Stimulated activated CD8-positive, alpha-beta memory T cell treated with anti-CD3 and anti-CD28 coated beads, Interleukin-7, amount 100 ng/mL, for 4 hours (primary cell): ENCODE measurements at places on chromosomes 13 and 19.

DNA sequence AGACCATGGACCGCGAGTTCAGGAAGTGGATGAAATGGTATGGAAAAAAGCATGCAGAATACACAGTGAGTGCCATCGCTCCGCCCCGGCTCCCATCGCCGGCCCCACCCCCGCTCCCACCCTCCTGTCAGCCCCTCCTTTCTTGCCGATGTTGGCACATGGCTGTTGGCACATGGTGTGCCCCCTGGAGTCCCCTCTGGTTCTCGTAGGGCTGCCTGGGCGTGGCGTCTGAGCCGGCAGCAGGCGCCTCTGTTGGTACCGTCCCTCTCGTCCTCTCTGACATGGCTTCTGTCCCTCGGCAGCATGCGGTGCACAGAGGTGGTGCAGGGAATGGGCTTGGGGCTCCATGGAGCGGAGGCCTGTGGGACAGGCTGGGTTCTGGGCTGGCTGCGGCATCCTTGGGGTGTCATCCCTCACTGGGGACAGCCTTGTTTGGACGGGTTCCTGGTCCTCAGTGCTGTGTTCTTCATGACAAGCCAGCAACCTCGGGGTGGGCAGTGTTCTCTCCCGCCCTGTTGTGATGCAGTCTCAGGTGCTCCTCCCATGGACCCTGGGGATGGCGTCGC, 30.9 kb downstream of the DOT1L start:
- no peak for DNase-seq

GRCh38 chr13:80047406-80047805, 293.5 kb downstream of the SPRY2 start:
- DNase-seq, result no peak

DNA sequence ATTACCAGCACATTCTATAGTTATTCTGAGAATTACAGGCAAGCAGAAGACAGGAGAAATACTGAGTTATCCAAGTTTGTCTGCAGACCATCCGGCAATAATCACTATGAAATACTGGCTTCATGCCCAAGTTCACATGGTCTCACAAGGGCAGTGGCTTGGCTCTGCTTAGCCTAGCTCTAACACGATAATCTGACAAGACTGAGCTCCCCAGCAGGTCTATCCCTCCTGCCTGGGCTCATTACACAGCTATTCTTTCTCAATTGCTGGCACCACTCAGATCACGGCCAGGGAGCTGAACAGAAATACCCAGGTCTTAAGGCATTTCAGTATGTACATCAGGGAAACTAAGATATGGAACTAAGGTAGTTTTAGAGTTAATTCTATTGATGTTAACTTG, 361.6 kb upstream of the PCDH20 start:
- DNase-seq, result no peak

DNA sequence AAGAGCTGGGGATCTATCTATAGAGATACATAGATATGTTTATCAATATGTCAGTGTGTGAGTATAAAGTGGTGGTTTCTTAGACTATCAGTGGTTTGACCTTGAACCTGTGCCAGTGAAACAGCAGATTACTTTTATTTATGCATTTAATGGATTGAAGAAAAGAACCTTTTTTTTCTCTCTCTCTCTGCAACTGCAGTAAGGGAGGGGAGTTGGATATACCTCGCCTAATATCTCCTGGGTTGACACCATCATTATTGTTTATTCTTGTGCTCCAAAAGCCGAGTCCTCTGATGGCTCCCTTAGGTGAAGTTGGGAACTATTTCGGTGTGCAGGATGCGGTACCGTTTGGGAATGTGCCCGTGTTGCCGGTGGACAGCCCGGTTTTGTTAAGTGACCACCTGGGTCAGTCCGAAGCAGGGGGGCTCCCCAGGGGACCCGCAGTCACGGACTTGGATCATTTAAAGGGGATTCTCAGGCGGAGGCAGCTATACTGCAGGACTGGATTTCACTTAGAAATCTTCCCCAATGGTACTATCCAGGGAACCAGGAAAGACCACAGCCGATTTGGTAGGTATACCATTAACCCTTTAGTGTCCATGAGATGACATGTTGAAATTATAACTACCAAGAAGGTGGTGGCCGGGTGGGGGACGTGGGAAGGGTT, 880 bp downstream of the FGF9 start:
- no peak for DNase-seq

GRCh38 chr13:27018344-27018861, 153.2 kb downstream of the USP12 start:
- DNase-seq, result no peak

- DNase-seq, result no peak
Measured at GRCh38 chr13:112675366-112675756, 14.5 kb upstream of the ATP11A start.

- DNase-seq, result no peak
Measured at GRCh38 chr13:50106559-50106958, 91.3 kb downstream of the KCNRG start.

DNA sequence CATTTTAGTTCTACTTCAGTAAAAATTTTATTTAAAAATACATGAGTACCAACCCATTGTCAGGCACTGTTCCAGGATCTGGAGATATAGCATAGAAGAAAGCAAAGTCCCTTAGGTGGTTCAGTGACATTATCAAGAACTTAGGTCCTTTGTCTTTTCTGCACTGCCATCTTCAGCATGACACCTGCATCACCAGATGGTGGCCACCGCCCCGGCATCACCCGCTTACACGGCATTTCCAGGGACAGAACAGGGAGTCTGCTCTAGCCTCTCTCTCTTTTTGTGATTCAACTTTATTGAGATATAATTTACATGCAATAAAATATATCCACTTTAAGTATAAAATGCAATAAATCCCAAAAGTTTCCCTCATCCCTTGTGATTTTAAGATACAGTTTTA, 23.5 kb downstream of the DYRK1B start:
- no peak for DNase-seq

DNA sequence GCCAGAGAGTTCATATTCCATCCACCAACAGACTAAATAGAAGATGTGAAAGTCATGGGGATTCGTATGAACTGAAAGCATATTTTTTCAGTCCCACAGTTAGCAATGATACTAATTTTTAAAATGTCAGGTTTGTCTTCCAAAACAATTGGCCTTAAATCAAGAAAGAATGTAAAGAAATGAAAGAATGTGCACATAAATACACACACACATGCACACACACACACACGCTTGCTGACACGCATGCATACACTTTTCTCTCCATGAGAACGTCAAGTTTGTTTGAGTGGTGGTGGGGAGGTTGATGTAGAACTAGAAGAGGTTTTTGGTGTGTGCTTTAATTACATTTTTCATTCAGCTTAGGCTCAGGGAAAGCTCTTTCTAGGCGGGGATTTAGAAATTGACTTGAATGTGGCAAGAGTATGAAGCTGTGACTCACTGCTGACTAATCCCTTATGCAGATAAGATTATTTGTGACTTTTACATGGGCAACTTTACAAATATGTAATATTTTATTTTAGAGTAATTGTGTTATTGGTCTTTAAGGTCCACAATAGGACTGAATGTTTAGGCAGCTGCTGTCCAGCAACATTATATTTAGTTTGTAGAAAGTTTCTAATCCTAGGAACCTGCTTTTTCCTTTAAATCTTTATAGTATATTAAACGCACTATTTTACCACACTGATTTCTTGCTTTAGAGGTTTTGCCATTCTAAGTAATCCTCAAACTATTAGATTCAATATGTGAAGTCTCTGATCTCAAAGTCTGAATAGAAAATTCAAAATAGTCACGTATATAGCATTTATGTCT, 18.8 kb downstream of the FLT1 start:
- no peak for DNase-seq

- DNase-seq, result no peak
Measured at GRCh38 chr13:33657274-33657673, 160.7 kb upstream of the RFC3 start.

DNA sequence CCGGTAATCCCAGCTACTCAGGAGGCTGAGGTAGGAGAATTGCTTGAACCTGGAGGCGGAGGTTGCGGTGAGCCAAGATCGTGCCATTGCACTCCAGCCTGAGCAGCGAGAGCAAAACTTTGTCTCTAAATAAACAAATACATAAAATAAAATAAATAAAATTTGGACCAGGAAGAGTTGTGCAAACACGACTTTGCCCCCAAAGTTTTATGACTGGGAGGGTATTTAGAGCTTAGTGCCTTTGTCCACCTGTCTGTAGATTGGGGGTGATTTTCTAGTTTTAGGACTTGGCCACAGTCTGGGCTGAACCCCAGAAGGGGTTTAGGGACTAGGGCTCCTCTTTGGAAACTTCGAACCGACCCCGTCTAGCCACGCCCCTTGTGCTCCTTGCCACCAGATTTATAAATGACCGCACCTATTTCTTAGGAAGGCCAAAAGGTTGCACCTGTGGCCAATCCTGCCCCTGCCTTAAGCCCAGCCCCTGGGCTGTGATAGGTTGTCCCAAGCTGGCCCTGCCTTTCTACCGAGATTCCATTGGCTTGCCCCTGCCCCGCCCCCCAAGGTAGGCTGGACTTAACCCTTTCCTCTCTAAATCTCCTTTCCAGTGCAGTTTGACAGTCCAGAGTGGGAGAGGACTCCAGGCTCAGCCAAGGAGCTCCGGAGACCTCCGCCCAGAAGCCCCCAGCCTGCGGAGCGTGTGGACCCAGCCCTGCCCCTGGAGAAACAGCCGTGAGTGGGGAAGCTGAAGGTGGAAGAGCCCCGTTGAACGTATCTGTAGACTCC, 5.3 kb downstream of the SHD start:
- no peak for DNase-seq

DNA sequence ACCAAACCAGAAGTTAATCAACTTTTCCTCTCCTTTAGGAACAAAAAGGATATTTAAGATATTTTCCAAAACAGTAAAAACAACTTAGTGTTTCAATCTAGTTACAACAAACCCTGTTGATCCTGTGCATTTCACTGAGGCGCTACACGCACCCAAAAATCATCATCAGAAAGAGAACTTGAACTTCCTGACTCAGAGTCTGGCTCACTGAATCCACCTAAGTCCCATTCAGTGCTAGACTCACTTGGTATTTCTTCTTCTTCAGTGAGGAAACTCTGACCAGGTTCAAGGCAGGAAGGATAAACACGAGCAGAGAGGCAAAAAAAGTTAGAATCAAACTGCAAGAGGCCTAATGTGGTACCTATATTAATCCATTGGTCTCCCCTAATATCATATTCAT, 2.2 kb downstream of the KBTBD6 start:
- no peak for DNase-seq

DNA sequence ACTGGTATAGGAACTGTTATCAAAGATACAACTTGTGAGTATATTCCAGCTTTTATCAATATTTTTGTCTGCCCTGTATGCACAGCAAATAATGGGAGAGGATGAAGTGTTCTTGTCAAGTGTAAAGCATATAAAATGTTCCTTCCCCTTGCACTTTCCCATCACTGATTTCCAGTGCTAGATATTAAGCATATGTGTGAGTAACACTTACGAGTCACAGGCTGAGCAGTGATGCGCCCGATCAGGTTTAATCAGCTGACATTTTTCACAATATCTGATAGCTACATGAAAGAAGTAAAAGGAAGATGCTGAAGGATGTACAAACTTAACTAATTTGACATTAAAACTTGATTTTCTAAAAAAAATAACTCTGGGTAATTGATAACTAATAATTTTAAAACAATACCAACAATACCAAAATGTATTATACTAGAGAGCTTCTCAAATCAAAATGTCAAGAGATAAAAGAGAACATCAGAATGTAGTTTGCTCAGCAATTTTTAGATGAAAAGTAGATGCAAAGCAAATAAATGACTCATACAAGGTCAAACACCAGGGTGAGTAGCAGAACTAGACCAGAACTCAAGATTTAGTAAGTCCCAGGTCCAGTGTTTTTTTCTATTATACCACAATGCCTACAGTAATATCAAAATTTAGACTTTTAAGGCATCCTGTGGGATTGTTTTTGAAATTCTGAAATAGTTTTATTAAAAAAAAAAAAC, 56.4 kb downstream of the ZDHHC20 start:
- DNase-seq, result no peak

- DNase-seq, result no peak
Measured at GRCh38 chr19:18385675-18386542, at the start of gene GDF15. Gene GDF15, plus strand, starts transcription at chr19:18386158. Its CDS starts 32 bp downstream, at chr19:18386190.

DNA sequence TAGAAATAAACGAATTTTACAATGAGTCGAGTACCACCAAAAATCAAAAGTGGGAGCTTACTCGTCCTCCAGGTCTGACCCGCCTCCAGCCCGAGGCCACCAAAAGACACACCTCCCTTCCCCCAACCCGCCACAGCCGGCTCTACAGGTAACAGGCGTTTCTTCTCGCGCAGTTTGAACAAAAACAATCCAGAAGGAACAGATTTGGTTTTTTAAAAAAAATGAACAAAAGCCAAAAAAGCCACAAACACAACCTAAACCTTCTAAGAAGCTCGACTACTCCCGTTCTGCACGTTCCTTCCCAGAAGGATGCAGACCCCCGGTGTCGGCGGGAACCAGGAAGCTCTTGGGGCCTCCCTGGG, 671 bp downstream of the ZDHHC20 start:
- DNase-seq, result no peak

- no peak for DNase-seq
Measured at GRCh38 chr13:29081036-29081435, 260.9 kb downstream of the MTUS2 start.

DNA sequence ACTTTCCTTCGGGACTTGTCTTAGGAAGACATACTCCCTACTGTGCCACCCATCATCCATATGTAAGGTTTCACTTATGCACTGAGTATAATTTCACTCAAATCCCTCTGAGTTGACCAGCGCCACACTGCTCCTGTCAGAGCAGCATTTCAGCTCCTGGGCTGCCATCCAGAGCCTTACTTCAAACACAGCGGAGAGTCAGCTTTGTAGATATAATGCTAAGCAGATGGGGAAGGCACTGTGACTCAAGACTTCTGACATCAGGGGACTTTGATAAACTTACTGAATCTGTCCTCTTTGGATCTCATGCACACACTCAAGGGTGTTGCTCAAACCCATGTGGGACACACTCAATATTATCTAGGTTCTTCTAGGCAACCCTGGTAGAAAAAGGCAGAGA, 34.9 kb downstream of the DOCK9 start:
- DNase-seq, result no peak

GRCh38 chr19:33821871-33822270, 25.2 kb downstream of the KCTD15 start:
- DNase-seq, result no peak

DNA sequence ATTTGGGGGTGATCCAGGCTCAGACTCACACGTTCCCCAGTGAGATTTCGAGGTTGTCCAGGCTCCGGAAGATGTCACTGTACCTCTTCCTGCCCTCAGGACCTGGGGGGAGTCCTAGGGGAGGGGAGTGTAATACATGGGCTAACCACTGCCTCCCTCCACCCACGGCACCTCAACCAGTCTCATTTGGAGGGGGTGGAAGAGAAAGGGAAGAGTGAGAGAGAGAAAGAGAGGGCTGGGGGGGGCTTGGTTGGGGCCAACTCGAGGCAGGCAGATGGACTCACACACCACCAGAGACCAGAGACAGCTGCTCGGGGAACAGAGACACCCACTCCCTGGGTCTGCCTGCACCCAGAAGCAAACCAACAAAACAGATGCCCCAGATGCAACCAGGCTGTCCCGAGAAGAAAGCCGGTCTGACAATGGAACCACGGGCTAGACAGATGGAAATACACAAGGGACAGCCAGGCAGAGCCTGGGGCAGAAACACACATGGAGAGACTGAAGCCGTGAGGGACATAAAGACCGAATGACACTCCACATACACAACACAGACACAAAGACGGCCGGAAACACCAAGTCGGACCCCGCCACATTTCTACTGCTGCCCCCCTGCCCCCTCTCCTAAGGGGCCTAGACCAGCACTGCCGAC, 825 bp downstream of the GMIP start:
- peak; percentile 42 for DNase-seq

- DNase-seq, result no peak
Measured at GRCh38 chr13:111967572-111968201, 99.3 kb upstream of the SOX1 start.
